ENCODE measurements at places on chromosomes 3 and 15. TPM values are rescaled to one million over a fixed set of nuclear protein-coding genes. Genes with fewer than 3 reads are reported as not detected.

GOLGA6B gene
- total RNA-seq = not detected

DAZL gene
- not detected for total RNA-seq

CCDC13 gene
- 0.35 TPM for total RNA-seq

LRRC34 gene
- 0.85 TPM for total RNA-seq

GOLGA6L9 gene
- 2.5 TPM for total RNA-seq

FSIP1 gene
- total RNA-seq = 0.42 TPM

CCDC39 gene
- not detected for total RNA-seq

EIF4E3 gene
- total RNA-seq = 6.0 TPM

STARD5 gene
- 4.1 TPM for total RNA-seq

BLM gene
- 8.9 TPM for total RNA-seq

NR1I2 gene
- total RNA-seq = not detected

PRRT3 gene
- total RNA-seq = 2.0 TPM

MFAP1 gene
- 18.4 TPM for total RNA-seq

ROPN1 gene
- not detected for total RNA-seq

LRRIQ4 gene
- total RNA-seq = not detected

OXSR1 gene
- total RNA-seq = 42.6 TPM

CPNE4 gene
- total RNA-seq = not detected

EIF4A2 gene
- total RNA-seq = 236 TPM

GREM1 gene
- 0.92 TPM for total RNA-seq

CYP11A1 gene
- not detected for total RNA-seq

SNURF gene
- 1.8 TPM for total RNA-seq

ZNF621 gene
- total RNA-seq = 5.9 TPM

TNFAIP8L3 gene
- 1.0 TPM for total RNA-seq

C15orf62 gene
- total RNA-seq = 0.99 TPM

CHRFAM7A gene
- 1.1 TPM for total RNA-seq

CSPG5 gene
- not detected for total RNA-seq

ZBTB47 gene
- 5.7 TPM for total RNA-seq

TMEM266 gene
- 0.07 TPM for total RNA-seq

CSTA gene
- total RNA-seq = 1,557 TPM

PLA2G4B gene
- 18.6 TPM for total RNA-seq

PAK6 gene
- 39.2 TPM for total RNA-seq

BCL2A1 gene
- 0.35 TPM for total RNA-seq

CFAP91 gene
- not detected for total RNA-seq

AMOTL2 gene
- total RNA-seq = 65.5 TPM

C3orf70 gene
- total RNA-seq = not detected

Measured in airway epithelial cell (primary cell).